ENCODE measurements at places on chromosomes 2 and 18.

DNA sequence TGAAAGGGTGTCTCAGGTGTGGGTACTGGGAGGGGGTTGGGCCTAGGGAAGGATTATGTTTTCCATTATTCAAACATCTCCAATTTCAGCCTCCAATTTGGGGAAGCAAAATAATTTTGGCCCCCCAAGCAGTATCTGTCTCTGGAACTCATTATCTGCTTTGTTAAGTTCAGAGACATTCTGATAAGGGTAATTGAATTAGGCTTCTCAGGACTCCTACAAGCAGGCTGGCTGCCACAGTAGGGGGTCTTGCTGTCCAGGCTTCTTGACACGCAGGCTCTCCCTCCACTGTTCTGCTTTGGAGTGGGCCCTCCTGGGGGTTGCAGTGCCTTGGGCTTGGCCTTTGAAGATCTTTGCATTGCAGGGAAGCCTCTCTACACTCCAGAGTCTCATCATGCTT lies 108.1 kb upstream of the SIX2 start:
- DNase-seq, result no peak

DNA sequence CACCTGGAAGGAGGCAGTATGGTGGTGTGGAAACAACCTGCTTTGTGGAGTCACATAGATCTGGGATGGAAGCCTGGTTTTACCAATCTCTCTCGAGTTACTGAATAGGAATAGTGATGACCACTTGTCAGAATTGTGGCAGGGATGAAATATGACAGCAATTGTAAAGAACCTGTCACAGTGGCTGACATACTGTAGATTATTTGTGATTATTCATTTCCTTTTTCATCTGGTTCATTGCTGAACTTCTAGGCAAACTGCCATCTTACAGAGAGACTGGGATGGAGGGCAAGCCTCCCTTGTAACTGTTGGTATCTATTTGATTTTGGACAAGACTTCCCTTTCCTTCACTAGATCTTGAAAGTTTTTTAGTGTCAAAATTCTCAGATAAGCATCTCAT lies 42.0 kb downstream of the FMNL2 start:
- DNase-seq, result no peak

GRCh38 chr18:79949697-79950487 lies 1.6 kb downstream of the SLC66A2 start:
- DNase-seq, result no peak

GRCh38 chr2:217585362-217585761 lies 417.4 kb downstream of the TNS1 start:
- DNase-seq, result no peak

- no peak for DNase-seq
These were observed 2.9 kb downstream of the CTLA4 start for GRCh38 chr2:203870481-203870880.

DNA sequence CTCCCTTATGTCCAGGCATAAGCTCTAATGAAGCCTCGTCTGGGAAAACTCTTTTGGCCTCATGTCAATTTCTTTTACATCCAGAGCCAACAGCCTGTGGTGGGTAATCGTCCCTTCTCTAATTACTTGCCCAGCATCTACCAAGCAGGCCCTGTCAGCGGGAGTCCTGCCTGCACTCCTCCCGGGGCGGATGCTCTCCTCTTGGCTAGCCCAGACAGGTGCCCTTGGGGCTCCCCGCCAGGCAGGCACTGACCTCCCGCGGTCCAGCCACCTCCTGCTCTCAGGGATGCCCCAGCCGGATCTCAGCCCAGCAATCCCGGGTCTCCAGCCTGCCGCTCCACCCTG lies 74.2 kb downstream of the NCAPH start:
- DNase-seq, result no peak

DNA sequence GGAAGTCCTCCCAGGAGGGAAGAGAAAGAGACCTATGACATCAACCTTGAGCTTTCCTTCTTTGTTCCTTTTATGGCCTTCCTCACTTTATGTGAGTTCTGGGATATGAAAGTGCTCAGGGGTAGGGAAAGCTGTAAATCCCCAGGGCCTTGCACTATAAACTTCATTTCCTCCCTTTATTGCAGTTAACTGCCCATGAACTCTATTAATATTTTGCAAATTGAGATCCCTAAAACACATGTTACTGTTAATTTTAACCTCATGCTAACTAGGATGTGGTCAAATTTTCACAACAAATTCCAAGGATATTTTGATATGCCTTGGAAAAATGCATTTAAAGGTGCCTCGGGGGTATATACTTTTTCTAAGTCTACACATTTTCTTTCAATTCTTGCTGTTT lies 359.9 kb downstream of the OSR1 start:
- no peak for DNase-seq

DNA sequence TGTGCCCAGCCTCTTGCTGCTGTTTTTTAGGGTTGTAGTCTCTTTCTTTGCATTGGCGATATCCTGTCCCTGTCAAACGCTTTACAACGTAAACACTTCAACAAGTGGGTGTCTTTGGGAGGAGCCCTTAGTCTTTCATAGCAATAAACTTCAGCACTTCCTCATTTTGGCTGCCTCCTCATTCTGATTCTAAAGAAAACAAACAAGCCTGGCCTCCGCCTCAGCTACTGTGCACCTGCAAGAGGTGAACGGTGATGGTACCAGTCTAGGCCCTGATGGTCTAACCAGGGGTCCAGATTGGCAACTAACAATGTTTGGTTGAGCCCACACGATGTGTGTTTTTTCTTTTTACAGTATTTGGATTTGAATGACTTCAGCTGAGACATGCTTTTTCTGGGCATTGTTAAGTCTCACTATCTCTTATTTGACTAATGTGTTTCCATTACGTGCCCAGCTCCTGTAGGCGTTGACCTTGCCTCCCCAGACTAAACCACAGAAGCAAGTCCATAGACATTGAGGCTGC lies 53.2 kb upstream of the CUL3 start:
- no peak for DNase-seq

- no peak for DNase-seq
These were observed 372.0 kb downstream of the KCNJ3 start for GRCh38 chr2:155070489-155070888.

DNA sequence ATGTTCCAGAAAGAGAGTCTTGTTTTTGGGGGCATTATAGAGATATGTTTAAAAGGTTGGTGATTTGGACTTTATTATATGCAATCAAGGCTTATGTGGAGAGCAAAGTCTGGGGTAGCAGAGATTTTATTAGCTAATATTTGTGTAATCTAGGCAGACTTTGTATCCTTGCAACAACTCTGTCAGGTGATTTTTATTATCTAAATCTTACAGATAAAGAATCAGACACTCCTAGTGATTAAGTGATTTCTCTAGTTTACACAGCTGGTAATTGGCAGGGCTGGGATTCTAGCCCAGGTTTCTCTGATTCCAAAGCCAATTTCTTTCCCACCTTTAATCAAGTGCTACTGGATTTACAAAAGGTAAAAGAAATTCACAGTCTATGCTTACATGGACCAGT lies 33.3 kb upstream of the NCK2 start:
- no peak for DNase-seq

GRCh38 chr2:38375696-38376345 lies 1.3 kb downstream of the ATL2 start:
- no peak for DNase-seq

DNA sequence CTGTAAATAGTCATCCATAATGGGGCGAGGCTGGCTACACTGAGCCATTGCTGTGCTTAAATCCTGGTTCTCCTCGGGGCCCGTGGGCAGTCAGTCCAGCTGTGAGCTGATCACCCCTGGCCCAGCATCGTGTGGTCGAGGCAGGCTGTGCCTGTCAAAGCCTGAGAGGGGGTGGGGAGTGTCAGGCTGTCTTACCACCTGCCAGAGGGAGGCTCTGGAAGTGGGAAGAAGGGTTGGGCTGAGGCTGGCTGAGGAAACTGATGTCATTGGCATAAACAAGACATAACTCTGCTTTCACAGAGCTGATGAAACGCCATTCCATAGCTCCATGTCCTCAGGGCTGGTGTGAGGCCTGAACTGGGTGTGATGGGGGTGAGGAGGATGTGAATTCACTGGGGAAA lies 49.7 kb downstream of the KLHL29 start:
- no peak for DNase-seq

- DNase-seq, result no peak
These were observed 149.1 kb upstream of the GATA6 start for GRCh38 chr18:22020127-22020866.

DNA sequence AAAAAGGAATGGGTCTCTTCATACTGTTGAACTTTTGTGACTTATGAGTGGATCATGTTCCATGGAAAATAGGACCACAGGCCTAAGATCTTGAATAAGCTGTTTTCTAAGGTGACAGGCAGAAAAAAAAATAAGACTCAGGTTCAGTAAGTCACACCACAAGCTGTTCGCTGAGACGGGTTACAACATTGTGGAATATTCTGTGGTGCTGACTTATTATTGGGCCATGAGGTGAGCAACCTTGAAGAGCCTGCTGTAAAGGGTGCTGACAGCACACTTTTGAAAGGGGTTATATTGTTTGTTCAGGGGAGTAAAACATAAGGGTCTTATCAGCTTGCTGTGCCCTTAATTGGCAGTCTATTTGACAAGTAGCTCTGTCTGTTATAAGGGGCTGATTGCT lies 439.8 kb upstream of the SLC14A2 start:
- DNase-seq, result no peak

- no peak for DNase-seq
These were observed 62.3 kb downstream of the PSMG2 start for GRCh38 chr18:12765126-12765525.

- no peak for DNase-seq
These were observed 12.8 kb downstream of the EIF2AK2 start for GRCh38 chr2:37143974-37144373.

GRCh38 chr2:231542136-231542535 lies 11.9 kb upstream of the NMUR1 start:
- DNase-seq, result no peak

- no peak for DNase-seq
These were observed 37.6 kb downstream of the SLC14A1 start for GRCh38 chr18:45761512-45762114.

GRCh38 chr2:24352664-24353063 lies 7.7 kb downstream of the ITSN2 start:
- no peak for DNase-seq

DNA sequence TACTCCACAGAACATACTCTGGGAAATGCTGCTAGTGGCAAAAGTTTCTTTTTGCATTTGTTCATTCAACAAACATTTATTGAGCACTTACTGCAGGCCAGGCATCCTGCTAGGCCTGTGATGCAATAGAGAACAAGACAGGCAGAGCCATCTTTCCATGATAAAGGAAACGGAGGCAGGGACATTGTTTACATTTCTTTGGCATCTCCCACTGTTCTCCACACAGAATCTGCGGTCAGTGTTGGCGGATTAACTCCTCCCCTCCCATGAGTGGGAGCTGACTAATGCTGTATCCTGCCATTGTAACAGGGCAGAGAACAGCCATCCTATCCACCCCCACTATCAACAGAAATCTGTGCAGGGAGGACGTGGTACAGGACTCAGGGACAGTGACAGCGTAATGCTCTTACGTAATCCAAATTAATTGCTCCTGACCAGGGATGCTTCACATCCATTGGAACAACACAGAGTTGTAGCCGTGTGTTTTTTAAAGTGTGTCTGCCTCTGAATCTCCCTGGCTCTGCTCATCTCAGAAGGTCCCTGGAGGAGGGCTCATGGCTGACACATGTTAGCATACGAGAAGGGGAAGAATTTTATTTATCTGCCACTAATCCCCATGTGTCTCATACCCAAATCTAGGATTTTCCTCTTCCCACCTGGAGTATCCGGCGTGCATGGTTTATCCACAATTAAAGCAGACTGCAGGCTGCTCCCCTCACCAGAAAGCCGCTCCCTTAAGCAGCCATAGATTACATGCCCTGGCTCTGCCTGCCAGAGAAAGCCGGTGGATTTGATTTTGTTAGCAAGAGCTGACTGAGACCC lies 32.3 kb downstream of the STEAP3 start:
- DNase-seq, result no peak

DNA sequence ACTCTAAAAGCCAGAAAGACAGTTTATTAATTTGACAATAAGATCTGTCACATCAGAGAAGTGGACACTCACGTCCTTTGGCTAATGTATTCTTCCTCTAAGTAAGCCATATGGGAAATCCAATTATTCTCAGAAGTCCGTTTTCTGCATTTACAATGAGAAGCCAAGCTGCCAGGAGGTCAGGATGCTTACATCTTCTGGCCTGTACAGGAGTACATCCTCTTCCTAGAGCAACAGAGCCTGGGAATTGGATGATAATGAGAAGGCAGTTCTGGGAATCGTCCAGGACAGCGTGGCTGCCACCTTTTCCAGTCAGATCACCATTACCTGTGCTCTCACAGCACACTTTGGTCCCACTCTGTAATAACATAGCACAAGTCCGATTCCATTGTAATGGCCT lies 5.2 kb downstream of the RAPGEF4 start:
- DNase-seq, result no peak

DNA sequence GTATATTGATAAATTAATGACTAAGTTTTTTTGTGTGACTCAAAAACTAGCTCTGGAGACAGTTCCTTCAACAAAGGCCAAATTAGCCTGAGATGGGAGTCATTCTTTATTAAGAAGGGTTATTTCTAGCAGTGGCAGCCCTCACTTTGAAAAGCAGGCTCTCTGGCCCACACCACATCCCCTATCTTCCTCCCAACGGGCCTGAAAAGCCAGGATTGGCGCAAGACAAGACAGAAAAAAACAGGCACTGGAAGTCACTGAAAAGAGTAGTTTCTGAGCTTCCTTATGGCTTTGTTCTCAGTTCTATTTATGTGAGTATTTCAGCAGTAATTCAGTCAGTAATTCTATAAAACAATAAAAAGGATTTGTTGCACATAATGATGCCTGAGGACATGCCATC lies 149.0 kb downstream of the LAMA3 start:
- no peak for DNase-seq

DNA sequence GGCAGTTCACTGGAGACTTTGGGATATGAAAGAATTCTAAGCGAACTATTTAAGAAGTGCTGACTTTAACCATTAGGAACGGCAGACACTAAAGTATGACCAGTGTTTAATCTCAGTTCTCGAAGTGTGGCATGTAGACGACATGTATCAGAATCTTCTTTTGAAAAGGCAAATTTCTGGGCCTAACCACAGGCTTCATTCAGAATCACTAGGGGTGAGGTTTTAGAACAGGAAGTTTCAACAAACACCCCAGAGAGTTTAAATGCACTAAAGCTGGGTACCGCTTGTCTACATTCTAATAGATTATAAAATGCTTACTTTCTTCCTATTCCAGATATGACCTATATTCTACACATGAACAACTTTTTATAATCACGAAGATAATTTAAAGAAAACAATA lies 180.3 kb downstream of the ANKRD44 start:
- DNase-seq, result no peak

- no peak for DNase-seq
These were observed 107.6 kb upstream of the MSH2 start for GRCh38 chr2:47295131-47295980.

DNA sequence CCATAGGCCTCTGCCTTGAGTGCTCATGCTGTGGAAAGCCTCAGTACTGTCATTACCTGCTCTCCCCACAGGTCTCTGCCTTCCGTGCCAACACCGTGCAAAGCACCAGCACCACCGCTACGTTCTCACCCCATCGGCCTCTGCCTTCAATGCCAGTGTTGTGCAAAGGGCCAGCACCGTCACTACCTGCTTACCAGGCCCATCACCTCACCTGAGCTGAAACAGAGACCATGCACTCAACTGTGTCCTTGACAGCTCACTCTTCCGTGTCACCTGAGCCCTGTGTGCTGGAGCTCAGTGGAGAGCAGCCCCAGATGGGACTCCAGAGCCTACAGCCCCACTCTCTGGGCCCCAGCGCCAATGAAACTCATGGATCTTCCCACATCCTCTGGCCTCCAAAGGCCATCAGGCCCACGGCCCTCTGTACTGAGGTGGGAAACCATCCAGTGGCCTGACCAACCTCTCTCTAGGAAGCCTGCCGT lies 62.7 kb downstream of the ZNF516 start:
- no peak for DNase-seq

GRCh38 chr18:78814766-78815165 lies 164.9 kb upstream of the SALL3 start:
- no peak for DNase-seq

All from stimulated activated CD8-positive, alpha-beta memory T cell treated with anti-CD3 and anti-CD28 coated beads, Interleukin-15, amount 100 ng/mL, for 48 hours (primary cell).